NCI-H446 (cell line): ENCODE measurements at places on chromosomes 2 and 18.

DNA sequence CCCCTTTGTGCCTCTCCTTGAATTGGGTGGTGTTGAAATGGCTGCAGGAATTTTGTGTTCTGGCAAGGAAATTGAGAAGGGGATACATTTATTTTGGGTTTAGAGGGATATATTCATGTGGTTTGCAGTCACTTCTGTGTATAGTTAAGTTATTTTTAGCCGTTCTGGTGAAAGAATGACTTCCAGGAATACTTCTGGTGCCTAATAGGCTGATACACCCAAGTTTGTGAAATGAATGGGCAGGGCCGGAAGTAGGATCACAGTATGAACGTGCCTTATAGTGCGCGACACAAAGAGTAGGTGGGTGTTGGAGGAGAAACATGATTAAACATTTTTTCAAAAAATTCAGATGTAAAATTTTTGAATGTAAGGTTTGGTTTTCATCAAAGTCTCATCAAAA is 168.6 kb upstream of the ATP5MC3 start:
- DNase-seq, result no peak

- DNase-seq, result no peak
These were observed 81.2 kb downstream of the INSIG2 start for GRCh38 chr2:118169359-118170005.

DNA sequence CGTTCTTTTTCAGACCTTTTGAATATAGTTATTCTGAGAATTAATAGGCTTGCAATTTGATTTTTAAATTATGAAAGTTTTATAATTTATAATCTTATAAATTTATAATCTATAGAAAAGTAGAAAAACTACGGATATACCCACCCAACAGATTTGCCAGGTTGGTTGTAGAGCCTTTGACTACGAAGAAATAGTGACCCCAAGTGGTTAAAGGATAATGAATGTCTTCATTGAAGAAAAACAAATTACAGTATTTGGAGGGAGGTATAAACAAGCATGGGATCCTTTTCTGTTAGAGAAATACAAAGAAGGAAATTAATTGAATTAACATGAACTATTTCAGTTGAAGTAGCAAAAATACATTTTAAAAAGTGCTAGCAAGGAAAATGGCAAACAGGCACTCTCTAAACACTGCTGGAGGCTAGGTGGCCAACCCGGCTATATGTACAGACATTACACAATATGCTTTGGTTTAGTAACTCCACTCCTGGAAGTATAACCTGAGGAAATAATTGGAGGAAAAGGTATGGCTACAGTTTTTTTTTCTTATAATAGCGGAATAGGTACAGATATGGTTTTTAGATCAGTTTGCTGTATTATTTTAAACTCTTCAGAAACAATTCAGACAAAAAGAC is 110.9 kb downstream of the MIB1 start:
- DNase-seq, result no peak

DNA sequence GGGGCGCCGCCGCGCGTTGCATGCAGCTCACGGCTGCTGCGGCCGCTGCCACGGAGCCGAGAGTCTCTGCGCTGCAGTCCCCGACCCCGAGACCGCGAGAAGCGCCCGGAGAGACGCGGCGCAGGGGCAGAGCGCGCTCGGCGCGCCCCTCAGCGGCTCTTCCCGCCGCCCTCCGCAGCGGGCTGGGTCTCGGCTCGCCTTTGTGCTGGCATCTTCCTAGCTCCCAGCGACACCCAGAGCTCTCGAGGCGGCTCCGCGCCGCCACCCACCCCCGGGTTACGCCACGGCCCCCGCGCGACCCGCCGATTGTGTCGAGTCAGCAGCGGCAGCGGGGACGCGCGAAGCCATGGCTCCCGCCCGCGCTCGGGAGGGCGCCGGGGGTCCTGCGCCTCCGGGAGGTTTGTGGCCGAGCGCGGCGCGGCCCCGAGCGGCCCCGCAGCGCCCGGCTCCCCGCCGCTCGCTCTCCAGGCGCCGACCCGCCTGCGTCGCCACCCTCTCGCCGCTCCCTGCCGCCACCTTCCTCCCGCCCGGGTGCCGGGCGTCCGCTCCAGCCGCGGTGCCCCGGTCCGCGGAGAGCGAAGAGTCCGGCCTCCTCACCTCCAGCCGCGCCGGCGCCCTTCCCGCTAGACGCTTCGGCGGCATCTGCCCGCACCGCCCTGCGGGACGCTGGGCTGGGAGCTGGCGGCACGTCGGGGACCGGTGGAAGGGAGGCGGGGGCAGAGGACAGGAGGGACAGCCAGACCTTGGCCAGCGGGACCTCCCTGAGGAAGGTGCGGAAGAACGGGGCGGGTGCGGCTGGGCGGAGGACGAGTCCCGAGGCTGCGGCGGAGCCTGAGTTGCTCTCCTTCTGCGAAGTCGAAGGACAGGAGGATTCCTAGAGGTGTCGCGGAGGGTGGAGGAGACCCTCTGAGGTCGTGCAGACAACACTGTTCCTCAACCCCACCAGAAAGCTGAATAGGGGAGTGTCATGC is 46.3 kb upstream of the CCDC150 start:
- no peak for DNase-seq
